ENCODE measurements at places on chromosomes 3 and 15.

GRCh38 chr15:78247911-78248310, 13.5 kb upstream of the ACSBG1 start:
- no peak for DNase-seq

- no peak for DNase-seq
These were observed 56.5 kb downstream of the BSN start for GRCh38 chr3:49610666-49611280.

- DNase-seq, result no peak
These were observed 111.8 kb upstream of the C15orf61 start for GRCh38 chr15:67409175-67409574.

- DNase-seq, result no peak
These were observed 241.2 kb upstream of the LRRC3B start for GRCh38 chr3:26381411-26381810.

DNA sequence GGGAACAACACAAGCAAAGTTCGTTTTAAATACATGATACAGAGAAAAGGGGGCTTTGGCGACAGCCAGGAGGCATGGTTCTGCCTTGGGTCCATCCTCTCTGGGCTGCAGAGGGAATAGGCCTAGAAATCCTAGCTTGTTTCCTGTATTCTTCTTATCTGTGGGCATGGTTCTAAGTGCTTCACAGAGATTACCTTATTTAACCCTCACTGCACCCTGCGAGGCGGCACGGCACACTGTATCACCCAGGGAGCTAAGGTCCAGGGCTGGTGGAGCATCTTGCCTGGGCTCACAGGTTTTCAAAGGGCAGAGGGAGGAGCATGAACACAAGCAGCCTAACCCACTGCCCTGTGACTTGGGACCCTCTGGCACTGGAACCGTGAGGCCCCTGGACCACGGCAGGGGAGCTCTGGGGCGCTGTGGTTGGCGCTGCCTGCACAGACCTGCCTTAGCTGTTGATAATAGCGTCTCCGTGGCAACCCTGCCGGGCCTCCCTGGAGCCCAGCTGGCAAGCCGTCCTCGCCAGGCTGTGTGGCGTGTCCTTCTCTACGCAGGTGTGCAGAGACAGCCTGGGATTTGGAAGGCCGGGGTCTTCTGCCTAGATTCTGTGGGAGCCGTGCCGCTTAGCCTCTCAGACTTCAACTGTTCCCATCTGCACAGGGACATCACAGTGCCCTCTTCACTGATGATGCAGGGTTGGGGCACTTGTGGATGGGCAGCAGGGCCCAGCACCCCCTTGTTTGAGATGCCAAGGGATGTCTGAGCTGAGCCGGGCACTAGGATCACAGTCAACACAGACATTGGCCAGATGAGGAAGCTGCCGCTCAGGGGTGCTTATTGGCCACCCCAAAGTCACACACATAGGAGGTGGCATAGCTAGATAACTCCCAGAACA, 154.6 kb upstream of the TLE3 start:
- no peak for DNase-seq

- no peak for DNase-seq
These were observed 91.9 kb downstream of the RORA start for GRCh38 chr15:61137105-61137792.

DNA sequence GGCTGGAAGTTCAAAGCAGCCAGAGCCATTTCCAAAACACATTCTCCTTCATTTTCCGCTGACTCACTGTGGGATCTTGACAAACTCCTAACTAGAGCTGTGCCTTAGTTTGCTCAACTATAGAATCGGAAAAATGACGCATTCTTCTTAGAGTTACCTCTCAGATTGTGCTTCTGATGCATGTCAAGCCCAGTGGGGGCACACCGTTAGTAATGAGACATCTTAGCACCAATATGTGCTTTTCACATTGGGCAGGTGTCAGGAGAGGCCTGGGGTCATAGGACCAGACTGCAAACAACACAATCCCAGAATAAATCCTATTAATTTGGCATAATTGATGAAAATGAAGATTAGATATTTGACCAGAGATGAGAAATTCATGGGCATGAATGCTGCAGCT, 71.3 kb upstream of the UBE3A start:
- no peak for DNase-seq

All from CD4-positive, alpha-beta T cell (primary cell).